ENCODE measurements at places on chromosomes 7 and 10.

DNA sequence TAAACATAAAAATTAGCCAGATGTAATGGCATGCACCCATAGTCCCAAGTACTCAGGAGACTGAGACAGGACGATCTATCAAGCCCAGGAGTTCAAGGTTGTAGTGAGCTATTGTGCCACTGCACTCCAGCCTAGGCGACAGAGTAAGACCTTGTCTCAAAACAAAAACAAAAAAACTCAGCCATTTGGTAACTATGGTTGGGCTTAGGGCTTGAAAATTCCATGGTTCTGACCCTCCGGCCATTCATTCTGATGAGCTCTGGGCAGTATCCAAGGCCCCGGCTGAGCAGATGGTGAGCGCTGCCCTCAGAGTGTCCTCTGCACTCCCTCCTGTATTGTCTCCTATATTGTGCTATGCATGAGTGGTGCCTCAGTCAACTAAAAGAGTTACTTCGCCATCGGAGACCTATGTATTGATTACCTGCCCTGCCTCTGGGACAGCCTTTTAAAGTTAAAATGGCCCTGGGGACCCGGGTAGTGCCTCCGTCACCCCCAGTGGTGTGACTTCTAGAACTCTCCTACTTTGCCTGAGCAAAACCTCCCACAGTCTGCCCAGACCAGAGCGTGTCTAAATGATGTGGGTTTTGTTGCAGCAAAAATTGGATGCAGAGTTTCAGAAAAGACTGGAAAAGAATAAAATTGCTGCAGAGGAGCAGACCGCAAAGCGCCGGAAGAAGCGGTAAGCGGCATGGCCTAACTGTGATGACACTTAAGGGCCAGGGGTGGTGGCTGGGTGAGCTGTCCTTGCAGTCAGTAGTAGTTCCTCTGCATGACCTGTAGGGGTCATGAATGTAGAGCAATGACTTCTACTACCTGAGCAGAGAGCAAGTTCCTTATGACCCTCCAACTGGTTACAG, 8.1 kb downstream of the PRKRIP1 start:
- peak; percentile 19 for DNase-seq

GRCh38 chr10:1399431-1400100, 337.8 kb downstream of the ADARB2 start:
- DNase-seq: no peak

GRCh38 chr10:17607603-17608332, 9.4 kb downstream of the HACD1 start:
- DNase-seq: peak; percentile 41

- no peak for DNase-seq
Observed at GRCh38 chr7:84245835-84246234, 51.2 kb upstream of the SEMA3A start.

DNA sequence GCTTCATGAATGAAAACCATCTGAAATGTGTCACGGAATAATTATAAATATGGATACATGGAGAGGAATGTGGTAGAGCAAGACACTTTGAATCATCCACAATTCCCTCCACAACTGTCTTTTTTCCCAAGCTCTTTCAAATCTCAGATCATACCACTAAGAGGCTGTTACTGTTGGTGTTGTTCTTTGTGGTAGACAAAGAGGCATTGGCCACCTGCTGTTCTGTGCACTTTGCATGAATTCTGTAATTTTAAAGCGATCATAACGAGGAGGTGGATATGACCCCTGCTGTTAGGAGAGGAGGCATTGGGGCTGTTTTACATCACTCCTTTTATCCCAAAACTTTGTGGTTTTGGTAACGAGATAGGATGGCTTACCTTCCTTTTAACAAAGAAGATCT, 141.2 kb upstream of the KLF6 start:
- DNase-seq: no peak

DNA sequence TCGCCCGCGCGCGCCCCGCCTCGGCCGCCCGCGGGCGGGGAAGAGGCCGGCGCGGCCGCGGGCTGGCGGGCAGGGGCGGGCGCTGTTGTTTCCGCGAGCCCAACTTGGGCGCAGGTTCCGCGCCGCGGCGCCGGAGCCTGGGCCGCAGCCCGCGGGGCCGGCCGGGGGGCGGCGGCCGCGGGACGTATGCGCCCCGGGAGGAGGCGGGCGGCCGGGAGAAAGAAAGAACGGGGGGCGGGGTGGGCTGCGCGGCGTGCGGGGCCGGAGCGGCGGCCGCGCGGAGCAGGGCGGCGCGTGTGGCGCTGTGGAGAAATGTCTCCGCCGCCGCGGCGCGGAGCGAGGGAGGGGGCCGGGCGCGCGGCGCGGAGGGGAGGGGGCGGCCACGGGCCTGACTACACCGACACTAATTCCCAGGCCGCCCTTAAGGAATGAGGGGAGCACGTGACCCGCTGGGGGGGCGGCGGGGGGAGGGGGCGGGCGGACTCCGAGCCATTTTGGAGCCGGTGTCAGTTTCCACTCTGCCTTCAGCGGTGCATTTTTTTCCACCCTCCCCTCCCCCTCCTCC, at the start of gene BMI1:
Gene BMI1 (plus strand): TSS at position 509 of the 565 bp plus-strand sequence. CDS start 5,351 bp downstream, outside the sequence.
- peak; percentile 67 for DNase-seq

DNA sequence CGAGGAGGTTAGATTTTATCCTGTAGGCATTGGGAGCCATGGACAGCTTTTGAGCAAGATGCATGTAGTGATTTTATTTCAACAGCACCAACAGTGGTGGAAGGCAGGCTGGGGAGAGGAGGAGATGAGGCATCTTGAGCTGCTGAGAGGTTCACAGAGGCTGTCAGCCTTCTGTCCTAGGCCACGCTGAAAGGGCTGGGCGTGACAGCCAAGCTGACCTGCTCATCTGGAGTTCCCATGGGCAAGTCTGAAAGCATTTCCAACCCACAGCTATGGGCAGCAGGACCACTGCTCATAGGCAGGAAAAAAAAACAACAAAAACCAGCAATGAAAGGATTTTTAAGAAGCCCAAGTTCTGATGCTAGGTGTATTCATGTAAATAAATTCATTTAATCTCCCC, 7.7 kb downstream of the NEURL1 start:
- no peak for DNase-seq

DNA sequence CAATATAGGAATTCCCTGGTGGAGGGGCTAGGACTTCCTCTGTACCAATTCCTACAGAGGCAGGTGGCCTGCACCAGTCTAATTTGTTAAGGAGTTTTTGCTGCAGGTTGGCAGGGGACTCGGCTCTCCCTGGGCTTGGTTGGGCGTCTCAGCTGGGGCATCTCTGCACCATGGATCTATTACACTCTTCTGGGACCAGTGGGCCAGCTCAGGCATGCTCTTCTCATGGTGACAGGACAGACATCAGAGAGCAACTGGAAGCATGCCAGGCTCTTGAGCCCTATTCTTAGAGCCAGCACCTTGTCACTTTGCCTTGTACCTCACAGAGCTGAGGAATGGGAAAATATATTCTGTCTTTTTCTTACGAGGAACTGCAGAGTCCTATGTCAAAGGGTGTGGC, 74.6 kb downstream of the SH2D4B start:
- no peak for DNase-seq

DNA sequence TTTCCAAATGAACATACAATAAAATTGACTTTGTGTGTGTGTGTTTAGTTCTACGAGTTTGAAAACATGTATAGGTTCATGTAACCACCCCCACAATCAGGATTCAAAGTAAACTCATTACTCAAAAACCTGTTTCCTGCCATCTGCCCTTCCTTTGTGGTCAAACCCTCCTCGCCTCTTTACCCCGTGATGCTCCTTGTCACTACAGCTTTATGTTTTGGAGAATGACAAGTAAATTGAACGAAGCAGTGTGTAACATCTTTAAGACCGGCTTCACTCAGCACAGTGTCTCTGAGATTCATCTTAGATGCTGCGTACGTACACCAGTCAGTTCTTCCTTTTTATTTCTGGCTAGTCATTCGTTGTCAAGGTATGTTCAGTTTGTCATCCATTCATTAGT, 54.6 kb upstream of the MKI67 start:
- DNase-seq: no peak

DNA sequence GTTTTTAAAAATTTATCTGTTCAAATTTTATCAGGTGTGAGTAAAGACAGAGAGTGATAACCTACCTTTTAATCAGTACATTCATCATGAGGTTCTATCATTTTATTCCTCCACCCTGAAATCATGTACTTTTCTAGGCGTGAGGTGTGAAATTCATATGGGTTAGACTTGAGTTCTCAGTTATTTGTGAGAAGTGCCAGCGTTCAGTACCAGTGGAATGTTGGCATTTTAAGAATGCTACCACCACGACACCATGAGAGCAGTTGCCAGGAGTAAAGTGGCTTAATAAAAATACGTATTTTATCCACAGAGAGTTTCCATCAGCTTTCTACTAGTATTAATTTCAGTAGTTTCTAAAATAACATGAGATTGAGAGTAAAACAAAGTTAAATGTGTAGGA, 104.1 kb upstream of the FERD3L start:
- no peak for DNase-seq

DNA sequence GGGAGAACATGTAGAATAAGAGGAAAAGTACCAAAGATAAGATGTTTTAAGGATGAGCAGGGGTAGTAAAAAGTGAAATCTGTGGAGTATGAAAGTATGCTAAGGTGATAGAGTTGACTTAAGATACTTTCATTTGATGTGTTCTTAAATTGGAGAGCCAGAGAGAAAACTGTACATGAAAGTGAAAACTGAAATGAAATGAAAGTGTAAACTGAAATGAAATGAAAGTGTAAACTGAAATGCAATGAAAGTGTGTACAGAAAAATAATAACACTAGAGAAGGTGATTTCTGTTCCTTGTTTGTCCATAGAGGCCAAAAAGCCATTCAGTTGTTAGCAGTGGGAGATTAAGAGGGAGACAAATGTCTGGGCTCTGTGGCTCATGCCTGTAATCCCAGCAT, 17.5 kb downstream of the AHR start:
- DNase-seq: no peak

GRCh38 chr7:8353991-8354390, 79.4 kb upstream of the NXPH1 start:
- DNase-seq: no peak

GRCh38 chr10:111076191-111076681, 593 bp upstream of the ADRA2A start:
- DNase-seq: no peak

GRCh38 chr10:80185578-80186299, 19.6 kb downstream of the ANXA11 start:
- no peak for DNase-seq

DNA sequence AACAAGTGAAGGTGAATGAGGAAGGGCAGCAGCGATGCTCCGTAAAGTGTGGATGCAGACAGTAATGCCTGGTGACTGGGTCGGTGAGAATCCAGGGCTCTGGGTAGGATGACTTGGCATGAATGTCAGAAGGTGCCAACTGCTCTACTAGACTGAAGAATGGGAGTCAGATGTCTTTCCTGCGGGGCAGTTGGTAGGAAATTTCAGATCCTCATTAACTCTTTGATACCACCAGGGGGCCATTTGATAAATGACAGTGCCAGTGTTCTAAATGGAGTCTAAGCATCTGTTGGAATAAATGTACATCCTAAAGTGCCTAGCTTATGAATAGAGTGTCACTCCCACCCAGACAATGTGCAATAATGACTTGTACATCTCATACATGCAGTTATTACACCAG, 462.0 kb downstream of the GRM8 start:
- no peak for DNase-seq

GRCh38 chr7:65992526-65992925, 10.5 kb upstream of the GUSB start:
- no peak for DNase-seq

DNA sequence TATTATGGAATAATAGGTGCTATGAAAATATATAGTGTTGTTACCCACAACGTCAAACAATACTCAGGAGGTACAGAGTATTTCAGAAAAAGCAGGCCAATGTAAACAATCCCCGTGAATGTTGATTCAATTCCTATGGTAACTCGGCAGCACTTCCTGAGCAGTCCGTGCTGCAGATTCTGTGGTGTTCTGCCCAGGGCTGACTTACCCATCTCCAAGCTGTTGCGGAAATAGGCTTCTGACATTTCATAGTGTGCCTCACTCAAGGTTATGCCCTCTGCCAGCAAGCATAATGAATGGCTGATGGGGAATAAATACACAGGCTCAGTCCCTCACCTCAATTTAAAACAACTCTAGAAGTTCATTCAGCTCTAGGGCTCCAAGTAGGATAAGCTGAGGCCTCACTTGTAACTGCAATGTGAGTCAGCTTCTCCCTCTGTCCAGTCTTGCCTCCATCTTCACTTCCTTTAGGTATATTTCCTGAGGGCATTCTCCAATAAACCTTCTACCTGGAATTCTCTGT, 177.6 kb downstream of the GNAI1 start:
- peak; percentile 79 for DNase-seq

- DNase-seq: no peak
Observed at GRCh38 chr7:26340476-26341018, 48.9 kb downstream of the SNX10 start.

DNA sequence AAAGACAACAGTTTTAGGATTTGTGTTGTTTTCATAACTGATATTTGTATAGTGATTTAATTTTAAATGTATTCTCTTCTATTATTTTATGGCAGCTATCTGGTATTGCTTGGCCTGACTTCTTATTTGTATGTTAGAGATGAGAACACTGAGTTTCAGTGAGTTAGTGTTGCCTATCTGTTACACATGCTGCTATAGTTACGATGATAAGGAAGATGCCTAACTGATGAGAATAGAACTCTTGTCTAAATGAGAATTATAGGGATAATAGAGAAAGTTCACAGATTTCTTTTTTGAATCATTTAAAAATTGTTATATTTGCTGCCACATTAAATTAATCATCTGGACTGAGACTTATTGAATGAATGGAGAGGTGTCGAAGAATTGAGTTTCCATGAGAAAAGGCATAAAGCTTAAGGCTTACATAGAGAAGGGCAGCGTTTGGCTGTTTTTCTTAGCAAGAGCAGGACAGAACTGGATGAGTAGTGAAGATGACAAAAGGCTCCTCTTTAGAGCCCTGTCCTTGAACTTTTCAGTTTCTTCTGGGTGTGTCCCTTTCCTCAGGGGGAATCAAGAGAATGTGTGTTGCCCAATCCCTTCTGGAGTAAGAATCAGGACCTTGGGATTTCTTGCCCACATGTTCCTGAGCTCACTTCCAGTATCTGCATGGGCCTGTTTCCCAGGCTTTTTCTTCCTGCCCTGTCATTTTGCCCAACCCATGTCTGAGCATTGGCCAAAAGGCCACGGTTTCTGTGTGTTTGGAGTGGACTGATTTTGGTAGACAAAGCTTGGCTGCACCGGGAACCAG, 195.6 kb upstream of the CSTF2T start:
- DNase-seq: peak; percentile 88

GRCh38 chr10:47092376-47092775, 181.1 kb downstream of the PTPN20 start:
- DNase-seq: no peak

DNA sequence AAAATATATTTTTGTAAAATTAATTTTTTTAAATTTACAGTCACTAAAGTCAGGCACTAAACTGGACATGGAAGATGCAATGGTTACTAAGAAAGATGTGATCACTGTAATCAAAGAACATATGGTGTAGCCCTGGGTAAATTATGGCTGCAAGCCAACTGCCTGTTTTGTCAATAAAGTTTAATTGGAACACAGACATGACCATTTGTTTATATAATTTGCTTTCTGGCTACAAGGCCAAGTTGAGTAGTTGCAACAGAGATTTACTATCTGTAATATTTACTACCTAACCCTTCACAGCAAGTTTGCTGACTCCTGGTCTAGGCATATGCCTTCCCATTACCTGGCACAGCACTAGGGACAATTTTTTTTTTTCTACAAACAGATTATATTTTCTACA, 448.9 kb downstream of the ADRA2A start:
- DNase-seq: no peak

- no peak for DNase-seq
Observed at GRCh38 chr7:108196004-108196403, 65.8 kb upstream of the LAMB4 start.

GRCh38 chr7:121666306-121666705, 206.7 kb upstream of the PTPRZ1 start:
- DNase-seq: no peak
